ENCODE measurements at places on chromosomes 6 and 20.
A peak's percentile ranks its signal among the peaks of the same experiment; 100 is the strongest.

GRCh38 chr20:10911298-10911697 lies 237.5 kb upstream of the JAG1 start:
- DNase-seq, result no peak

- no peak for DNase-seq
Measured at GRCh38 chr6:42702200-42702599, 20.2 kb downstream of the PRPH2 start.

DNA sequence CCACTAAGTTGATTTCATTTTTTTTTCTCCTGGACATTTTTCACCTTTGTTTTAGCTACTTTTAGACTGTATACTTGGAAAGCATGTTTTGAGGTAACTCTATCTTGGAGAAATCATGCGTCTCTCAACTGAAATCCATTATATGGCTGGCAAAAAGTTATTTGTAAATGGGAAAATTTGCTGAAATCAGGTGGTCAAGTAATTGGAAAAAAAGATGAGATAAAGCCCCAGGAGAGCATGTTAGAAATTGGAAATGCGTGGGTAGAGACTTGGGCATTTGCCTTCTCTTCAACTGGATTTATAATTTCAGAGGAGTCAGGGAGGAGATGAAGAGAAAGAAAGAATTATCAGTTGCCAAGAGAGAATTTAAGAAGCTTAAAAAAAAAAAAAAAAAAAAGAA lies 217.1 kb upstream of the MAP3K7 start:
- no peak for DNase-seq

GRCh38 chr20:47305667-47306066 lies 50.8 kb downstream of the ZMYND8 start:
- DNase-seq, result no peak

GRCh38 chr6:119096721-119097565 lies 18.5 kb upstream of the FAM184A start:
- no peak for DNase-seq

- DNase-seq, result no peak
Measured at GRCh38 chr6:134261766-134262165, 56.1 kb downstream of the SGK1 start.

DNA sequence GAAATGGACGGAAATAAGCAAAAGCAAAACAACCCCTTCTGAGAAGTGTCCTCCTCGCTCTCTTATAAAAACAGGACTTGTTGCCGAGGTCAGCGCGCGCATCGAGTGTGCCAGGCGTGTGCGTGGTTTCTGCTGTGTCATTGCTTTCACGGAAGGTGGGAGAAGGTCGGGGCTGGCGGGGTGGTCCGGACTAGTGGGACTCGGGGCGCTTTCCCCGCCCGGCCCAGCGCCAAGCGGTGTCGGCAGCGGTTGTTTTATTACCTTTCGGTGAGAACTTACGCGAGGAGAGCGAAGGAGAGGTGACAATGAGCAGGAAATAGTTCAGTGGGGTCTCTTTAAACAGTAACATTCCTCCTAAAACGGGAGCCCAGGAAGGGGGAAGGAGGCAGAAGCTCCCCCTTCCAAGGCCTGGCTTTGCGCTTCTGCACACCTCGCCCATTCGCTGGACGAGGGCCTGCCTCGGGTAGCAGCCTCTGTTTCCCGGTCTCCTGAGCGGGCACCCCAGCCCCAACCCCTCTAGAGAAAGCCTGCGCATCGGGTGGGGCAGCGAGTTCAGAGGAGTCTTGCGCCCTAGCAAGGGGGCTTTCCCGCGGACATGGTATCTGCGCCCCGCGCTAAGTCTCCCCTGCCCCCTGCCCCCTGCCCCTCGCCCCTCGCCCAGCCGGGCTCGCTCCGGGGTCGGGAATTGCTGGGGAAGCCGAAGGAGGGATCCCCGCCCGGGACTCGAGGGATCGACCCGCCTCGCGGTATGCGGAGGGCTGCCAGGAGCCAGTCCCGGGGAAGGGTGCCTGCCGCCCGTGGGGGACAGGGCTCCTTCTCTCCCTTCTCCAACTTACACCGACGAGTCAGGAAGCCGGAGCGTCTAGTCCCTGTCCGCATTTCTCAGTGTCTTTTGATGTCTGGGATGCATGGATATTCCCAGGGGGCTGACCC lies 1.2 kb upstream of the TBXT start:
- DNase-seq, result no peak

DNA sequence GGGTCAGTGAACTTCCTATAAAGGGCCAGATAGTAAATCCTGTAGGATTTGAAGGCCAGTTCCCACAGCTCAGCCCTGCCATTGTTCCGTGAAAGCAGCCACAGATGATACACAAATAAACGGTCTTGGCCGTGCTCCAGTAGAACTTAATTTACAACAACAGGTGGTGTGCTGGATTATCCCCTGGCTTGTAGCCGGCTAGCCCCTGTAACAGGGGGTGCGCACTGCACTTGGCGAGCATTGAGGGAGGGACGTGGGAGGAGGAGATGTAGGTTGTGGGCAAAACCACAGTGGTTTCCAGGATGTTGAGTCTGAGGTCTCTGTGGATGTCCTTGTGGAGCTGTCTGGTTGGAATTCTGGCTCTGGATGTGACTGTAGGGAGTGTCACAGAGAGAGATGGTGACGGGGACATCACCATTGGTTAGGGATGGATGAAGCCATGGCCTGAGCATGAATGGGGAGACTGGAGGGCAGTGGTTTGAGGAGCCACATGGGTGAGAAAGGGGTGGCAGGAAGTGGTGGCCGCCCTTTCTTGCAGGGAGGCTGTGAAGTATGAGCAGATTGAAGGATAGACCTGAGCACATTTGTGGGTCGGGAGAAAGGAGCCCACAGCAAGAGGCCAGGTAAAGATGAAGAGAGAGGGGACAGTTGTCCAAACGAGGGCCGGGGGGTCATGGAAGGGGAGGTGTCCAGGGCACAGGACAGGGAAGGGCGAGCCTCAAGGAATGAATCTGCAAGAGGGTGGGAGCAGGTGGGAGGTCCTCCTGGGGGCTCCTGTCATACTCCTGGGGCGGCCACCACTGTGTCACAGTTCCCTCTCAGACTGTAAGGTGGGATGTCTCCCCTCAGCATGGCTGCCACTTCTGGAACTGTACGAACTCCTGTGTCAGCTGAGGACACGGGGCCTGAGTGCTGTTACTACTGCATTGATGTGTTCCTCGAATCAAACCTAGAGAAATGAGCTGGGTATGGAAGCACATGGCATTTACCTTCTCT lies 53.6 kb downstream of the CDH26 start:
- DNase-seq, result peak; percentile 9

DNA sequence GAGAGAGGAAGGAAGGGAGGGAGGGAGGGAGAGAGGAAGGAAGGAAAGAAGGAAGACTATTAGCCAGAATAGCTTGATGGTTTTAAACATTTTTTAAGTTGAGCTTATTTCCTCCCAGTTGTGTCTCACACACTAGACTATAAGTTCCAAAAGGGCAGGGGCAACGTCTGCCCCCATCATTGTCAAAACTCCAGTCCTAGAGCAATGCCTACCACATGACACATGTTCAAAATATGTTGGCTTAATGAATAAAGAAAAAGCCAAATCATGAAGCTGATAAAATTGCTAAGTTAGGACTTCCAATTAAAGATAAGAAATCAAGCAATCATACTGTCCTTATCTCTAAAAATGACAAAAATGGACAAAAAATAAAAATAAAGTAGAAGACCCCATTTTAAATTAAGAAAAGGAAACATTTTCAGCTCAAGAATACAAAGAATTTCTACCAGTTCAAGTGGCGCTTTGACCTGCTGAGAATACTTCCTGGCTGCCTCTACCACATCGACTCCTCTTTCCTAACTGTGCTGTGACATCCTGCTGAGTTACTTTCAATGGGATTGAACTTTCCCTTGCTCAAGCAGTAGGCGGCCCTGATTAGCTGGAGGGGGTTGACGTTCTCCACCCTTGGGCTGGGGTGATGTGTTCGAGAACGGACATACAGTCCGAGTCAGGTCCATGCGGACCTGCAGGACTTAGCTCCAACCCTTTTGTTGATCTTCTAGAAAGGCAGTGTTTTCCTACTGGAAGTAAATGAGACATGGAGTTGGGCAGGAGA lies 283.9 kb upstream of the FOXQ1 start:
- DNase-seq, result no peak

- DNase-seq, result no peak
Measured at GRCh38 chr6:3438190-3439167, 18.4 kb downstream of the SLC22A23 start.

GRCh38 chr20:51529758-51530157 lies 12.8 kb downstream of the NFATC2 start:
- peak; percentile 52 for DNase-seq

DNA sequence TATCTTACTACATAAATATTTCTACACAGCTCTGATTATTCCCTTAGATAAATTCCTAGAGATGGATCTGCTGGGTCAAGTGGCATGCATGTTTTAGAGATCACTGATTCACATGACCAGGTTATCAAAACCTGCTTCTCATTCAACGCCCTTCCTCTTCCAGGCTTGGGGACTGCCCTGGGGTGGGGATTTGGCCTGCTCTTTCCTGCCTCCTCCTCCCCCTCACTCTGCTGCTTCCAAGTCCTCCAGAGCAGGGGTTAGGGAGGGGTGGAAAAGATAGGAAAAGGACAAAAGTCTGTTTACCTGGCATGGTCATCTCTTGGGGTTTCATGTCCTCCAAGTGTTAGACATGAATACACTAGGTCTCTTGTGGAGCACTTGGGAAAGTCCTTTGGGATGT lies 105.6 kb upstream of the GPR6 start:
- no peak for DNase-seq

GRCh38 chr6:71330501-71330900 lies 41.9 kb downstream of the OGFRL1 start:
- no peak for DNase-seq

- no peak for DNase-seq
Measured at GRCh38 chr6:20112241-20112640, 100.0 kb downstream of the MBOAT1 start.

- no peak for DNase-seq
Measured at GRCh38 chr6:106118835-106119431, 32.8 kb downstream of the PRDM1 start.

DNA sequence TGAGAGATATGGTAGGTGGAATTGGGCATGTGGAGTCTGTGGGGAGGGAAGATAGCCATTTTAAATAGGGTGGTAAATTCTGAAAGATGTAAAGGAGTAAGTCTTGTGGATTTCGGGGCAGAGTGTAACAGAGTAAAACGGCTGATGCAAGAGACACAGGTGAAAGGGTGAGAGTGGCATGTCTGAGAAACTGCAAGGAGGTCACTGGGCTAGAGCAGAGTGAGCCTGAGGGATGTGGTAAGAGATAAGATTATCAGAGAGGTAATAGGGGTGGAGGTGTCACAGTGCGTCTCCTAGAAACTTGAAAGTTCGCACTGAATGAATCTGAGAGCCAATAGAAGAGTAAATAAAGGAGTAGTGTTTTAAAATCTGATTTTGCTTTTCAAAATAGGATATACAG lies 308.1 kb downstream of the EPM2A start:
- DNase-seq, result no peak

DNA sequence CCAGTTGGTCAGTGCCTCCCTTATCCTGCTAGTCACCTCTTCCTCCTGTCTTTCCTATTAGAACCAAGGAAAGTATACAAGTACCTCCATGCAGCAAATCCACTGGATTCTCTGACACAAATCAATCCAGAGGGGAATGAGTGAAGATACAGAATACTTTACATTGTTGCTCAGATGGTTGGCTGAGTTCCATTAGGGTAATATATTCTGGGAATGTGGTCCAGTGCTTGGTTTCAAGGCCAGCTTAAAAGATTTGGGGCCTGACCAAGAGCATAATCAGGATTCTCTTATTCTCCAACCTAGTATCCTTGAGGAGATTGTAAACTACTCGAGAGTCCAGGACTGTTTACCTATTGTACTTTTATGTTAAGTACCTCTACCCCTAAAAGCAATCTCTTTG lies 23.0 kb downstream of the CARMIL1 start:
- DNase-seq, result no peak

DNA sequence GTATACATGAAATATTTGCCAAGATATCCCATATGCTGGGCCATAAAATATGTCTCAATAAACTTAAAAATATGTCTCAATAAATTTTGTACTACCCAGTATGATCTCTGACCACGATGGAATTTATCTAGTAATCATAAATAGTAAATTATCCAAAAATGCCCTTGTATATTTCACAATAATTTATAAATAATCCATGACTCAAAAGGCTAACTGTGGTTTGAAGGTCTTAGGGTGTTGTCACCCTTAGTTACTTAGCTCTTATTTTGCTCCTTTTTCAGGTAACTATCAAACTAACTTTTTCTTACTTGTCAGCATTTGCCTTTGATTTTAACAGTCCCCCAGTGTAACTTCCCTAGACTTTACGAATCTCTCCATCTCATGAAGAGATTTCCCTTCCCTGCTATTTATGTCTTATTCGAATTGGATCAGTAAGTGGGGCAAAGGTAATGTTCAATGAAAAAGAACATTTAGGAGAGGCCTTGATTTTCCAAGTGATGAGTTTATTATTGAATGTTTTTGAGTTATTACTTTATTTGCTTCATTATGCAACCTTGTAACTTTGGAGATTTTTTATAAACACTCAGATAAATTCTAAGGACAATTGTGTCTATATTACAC lies 109.0 kb upstream of the THBS2 start:
- DNase-seq, result no peak

- DNase-seq, result no peak
Measured at GRCh38 chr6:151068761-151069312, 170.9 kb upstream of the AKAP12 start.

Data from activated gamma-delta T cell treated with Interleukin-2 at 50 U/mL for 16 hours (primary cell).